ENCODE measurements at places on chromosomes 6 and 20.

DNA sequence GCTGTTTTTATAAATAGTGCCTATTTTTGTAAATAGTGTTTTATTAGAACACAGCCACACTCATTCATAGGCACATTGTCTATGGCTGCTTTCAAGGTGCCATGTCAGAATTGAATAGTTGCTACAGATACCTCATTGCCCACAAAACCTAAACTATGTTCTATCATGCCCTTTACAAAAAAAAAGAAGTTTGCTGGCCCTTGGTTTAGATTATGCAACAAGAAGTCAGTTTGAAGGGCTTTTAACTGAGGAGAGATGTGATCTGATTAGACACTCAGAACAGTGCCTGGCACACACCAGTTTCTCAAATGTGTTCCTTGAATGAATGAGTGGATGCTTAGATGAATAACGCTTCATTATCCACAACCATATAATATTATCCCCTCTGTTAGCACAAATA lies 366.1 kb downstream of the MAFB start:
- DNase-seq, result no peak

DNA sequence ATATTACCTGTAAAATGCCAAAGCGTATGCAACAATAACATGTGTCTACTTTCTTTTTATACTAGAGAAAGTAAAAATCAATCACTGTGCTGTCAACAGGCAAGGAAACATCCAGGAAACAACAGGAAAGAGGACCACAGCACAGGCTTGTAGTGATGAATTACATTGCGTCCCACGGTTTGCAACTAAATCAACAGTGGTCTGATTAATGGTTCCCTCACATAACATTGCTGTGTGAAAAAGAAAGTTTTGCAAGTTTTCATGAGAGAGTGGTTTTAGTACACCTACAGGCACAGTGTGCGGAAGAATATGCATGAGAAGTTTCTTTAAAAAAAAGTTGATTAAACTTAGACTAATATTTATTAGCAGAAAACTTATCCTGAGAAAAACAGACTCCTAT lies 329.5 kb upstream of the HSF2 start:
- no peak for DNase-seq

DNA sequence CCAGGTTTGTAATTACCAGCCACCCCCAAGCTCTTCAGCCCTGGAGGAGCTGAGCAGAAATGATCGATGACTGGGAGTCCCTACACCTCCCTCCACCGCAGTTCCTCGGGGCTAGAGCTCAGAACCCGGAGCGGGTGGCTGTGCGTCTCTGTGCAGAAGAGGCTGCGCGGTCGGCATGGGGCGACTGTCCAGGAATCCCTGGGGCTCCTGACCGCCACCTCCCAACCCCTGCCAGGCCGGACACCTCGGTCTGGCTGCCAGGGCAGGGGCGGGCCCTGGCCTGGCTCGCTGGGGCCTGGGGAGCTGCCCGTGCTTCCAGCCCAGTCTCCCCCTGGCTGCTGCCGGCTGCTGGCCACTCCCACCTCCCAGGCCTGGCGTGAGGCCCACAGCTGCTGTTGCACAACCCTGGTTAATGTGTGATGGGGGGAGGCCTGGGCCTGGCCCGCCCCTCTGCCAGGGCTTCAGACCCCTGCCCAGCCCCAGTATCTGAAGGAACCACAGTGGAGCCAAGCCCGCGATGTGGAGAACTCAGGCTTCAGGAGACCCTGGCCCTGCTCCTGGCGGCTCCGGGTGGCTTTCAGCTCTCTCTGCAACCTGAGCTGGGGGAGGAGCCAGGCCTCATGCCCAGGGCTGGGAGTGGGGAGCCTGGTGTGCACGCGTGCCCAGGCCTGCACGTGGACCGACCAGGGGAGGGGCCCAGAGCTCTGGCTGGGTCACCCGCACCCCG lies 1.2 kb downstream of the SLC2A4RG start:
- DNase-seq, result no peak

DNA sequence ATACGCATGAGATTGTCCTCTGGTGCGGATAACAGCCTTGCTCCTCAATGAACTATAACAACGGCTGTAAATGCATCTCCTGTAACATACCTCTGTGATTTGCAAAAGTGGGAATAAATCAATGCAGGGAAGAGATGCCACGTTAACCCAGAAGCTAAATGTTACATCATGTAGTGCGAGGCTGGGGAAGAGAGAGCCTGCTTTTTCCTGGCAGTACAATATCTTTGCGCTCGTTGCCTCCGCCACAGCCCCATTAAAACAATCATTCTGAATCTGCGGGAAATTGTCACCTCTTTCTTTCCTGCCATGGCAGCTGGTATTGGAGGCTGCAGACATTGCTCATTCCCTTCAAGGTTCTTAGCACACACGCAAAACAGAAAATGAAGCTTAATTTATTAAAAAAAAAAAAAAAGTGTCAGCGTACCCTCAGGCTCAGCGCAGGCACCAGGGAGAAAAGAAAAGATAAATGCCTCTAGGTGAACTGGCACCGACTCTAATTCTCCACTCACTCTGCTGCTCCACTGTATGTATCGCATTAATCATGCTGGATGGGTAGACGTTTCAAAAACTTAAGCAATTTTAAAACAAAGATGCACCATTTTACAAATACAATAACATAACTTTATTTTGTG lies 70.2 kb upstream of the TFB1M start:
- no peak for DNase-seq

GRCh38 chr20:31681128-31681727 lies 41.4 kb downstream of the BCL2L1 start:
- DNase-seq, result no peak

GRCh38 chr6:85685713-85686112 lies 43.0 kb upstream of the SYNCRIP start:
- DNase-seq, result no peak

GRCh38 chr6:8855411-8855810 lies 420.1 kb upstream of the SLC35B3 start:
- DNase-seq, result no peak

GRCh38 chr6:32131439-32131948 lies 1.4 kb upstream of the FKBPL start:
- no peak for DNase-seq

DNA sequence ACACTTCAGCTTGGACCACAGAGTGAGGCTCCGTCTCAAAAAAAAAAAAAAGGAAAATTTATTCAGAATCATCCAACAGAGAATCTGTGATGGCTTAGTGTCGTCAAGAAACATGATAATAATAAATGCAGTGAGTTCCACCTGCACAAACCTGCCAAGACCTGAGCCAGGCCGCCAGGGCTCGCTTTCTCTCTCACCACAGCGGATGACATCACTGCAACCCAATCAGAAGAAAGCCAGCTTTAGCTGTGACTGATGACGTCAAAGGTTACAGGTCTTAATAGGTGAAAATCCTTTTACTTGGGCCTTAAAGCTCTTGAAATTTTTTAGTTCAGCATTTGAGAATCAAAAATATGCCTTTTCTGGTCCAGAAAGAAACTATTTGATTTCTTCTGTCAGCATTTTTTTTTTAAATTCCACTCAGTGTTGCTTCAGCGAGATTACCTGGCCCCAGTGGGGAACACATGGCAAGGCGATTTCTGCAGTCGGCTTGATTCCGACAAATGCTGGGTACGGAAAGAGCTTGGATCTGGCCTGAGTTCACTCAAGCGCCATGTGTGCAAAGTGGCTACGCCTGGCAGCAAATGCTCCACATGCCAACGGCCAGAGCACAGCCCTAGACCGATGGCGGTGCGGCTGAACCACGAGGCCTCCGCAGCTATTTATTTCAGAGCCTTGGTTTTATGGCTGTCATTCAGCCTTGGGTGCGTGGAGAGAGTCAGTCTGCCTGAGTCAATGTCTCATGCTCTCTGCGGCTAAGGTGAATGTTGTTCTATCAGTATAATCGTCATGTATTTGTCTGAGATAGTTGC lies 105.7 kb upstream of the QKI start:
- DNase-seq, result no peak

DNA sequence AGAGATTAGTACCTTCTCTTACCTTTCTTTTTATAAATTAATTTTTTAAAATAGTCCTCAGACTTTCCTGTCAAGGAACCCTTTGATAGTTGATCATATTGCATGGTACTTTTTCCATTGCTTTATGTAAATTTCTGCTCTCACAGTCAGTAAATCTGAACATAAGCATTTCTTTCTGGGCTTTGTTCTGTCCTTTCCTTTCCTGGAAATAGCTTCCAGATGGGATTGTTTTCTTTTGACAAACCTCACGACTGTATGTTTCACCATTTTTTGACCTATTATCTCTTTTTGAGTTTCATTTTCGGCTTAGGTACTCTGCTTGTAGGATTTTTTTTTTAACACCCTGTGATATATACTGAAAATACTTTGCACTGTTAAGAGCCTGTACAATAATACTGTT lies 32.6 kb downstream of the UTRN start:
- no peak for DNase-seq

GRCh38 chr6:79188885-79189480 lies 45.5 kb downstream of the HMGN3 start:
- no peak for DNase-seq

- no peak for DNase-seq
These were observed 24.7 kb downstream of the MRPL14 start for GRCh38 chr6:44102527-44102926.

GRCh38 chr6:110398778-110399177 lies 16.6 kb downstream of the DDO start:
- DNase-seq, result no peak

- DNase-seq, result no peak
These were observed 22.5 kb downstream of the INSM1 start for GRCh38 chr20:20390393-20390792.

DNA sequence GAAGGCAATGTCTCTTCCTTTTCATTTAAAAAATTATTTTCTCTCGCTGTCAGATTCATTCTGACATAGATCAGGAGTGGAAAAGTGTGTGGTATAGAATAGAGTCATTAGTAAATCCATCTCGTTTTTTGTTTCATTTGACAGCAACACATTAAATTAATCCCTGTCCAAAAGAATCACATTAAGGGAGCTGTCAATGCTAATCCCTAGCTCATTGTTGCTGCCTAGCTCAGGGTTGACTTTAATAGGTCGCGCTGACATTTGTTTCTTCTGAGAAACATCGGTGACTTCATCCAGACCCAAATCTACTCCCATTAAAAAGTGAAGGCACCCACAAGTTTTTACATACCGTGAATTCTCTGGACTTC lies 25.4 kb upstream of the MAP3K7 start:
- DNase-seq, result no peak

DNA sequence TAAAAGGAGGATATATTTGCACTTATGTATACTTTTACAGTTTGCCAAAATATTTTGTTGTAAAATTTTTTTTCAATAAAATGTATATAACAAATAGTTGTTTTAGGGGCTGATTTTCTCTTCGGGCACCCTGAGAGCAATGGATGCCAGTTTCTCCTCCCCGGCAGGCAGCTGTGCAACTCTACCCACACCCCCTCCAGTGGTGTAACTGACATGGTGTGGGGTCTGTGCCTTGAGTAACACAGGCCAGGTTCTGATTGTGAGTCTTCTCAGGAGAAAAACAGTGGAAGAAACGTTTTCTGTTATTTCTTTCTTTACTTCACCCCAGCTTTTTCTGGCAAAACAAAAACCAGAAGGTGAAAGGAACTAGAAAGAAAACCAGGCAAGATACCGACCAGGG lies 6.1 kb downstream of the FOXF2 start:
- DNase-seq, result no peak

DNA sequence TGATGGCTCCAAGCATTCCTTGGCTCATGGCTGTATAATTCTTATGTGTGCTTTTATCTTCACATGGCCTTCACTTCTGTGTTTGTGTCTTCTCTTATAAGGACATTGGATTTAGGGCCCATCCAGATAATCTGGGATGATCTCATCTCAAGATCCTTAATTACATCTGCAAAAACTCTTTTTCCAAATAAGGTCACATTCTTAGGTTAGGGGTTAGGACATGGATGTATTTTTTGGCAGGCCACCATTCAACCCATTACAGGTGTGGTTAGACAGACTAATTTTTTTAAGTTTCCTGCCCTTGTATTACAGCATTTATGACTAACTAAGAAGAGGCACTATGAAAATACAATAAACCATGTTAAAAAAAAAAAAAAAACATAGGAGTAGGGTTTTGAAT lies 254.0 kb downstream of the TPBG start:
- no peak for DNase-seq

Measured in activated CD4-positive, CD25-positive, alpha-beta regulatory T cell treated with anti-CD3 and anti-CD28 coated beads, Interleukin-2, amount 50 U/mL, for 72 hours (primary cell).